ENCODE measurements at places on chromosomes 2 and 18.
A peak's percentile ranks its signal among the peaks of the same experiment; 100 is the strongest.

DNA sequence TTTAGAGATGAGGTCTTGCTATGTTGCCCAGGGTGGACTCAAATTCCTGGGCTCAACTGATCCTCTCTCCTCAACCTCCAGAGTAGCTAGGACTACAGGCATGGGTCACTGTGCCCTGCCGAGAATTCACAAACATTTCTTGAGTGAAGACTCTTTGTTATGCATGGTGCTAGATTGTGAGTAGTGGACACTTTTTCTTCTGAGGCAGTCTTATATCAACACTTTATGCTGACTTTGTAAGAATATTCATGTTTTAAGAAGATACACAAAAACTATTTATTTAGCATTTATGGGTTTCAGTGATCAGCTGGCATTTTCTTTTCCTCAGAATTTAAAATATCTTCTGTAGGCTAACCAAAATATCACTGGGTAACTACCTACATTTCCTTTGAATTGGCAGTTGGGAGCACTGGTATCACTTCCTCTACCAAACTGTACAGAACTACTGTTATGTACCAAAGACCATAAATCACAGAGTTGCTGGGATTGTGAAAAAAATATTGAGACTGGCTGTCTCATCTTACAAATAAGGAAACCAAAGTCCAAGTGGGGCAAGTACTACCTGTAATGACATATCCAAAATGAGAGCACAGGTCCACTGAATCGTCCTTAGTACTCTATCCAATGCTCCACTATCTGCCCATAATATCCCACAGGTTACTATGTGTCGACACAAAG is 34.0 kb downstream of the DOCK10 start:
- DNase-seq = no peak

GRCh38 chr2:32626639-32627221 is 1.1 kb upstream of the TTC27 start:
- DNase-seq = no peak

GRCh38 chr2:31413025-31413424 is 1.5 kb downstream of the XDH start:
- peak; percentile 29 for DNase-seq

DNA sequence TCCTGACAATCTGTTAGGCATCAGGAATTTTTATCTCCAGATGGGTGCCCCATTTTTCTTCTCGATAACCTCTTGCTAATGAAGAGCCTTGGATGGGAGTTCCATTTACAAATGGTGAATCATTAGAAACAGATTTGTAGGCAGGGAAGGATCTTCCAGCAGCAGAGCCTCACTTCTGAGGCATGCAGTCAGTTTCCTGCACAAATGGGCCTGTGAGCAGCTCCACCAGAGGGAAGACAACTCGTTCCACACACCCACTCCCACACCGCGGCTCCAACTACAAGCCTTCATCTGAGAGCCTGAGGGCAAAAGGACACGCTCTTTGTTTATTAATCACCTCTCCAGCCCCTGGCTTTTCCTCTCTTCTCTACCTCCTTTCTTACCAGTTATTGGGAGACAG is 108.5 kb downstream of the CTAGE1 start:
- no peak for DNase-seq

DNA sequence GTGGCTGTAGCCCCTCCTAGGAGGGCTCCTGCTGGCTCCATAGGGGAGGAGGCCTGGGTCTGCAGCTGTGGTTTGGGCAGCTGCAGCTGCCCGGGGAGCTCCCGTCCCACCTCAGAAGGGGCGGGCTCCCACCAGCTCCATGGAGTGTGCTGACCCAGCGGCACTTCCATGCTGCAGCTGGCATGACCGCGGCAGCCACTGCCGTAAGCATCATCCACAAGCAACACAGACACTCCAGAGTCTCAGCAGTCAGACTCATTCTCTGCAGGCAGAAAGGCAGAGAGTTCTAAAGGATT is 660.1 kb upstream of the RAB6C start:
- no peak for DNase-seq

GRCh38 chr2:72141032-72141645 is 6.5 kb downstream of the CYP26B1 start:
- no peak for DNase-seq

- DNase-seq = no peak
Observed at GRCh38 chr2:67451086-67451832, 54.1 kb downstream of the ETAA1 start.

GRCh38 chr18:59056706-59057492 is 82.8 kb upstream of the SEC11C start:
- no peak for DNase-seq

DNA sequence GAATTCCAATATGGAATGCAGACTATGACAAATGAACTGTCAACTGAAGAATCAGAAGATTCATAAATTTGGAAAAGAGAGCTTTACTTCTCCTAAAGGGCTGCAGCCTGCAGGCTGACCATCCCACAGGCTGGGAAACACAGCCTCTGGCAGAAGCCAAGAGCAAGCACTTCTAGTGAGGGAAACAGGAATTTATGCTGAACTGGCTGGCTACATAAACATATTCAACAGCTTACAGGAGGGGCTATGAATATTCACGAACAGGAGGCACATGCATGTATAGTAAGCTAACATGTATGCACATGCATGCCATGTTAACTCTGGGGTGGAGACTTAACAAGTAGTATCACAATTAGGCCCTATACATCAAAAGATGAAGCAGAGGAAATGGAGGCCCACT is 17.6 kb downstream of the HIBCH start:
- no peak for DNase-seq

DNA sequence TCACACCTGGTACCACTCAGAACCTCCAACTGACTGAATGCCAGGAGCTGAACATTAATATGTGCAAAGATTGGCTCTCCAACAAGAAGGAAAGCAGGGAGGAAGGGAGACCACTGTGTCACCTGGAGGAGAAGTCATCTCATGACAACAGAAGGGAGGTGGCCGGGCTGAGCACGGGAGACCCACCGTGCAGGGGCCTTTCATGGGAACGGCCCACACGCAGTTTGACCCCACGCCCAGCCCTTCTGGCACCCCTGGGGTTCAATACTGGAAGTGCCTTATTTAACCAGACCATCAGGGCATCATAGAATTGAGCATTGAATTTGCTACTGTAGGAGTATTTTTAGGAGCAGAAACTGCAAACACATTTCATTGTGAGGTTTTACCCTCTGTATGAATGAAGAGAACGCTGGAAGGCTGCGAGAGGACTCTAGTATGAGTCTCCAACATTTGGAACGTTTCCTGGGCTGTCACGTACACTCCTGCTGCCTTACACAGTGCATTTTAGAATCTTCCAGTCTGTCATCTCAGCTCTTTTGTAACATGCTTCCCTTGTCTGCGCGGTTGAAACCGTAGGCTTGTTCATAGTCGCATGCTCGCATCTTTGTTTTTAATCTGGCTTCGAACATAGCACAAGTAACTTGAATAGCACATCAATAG is 132.1 kb downstream of the NFATC1 start:
- DNase-seq = no peak

DNA sequence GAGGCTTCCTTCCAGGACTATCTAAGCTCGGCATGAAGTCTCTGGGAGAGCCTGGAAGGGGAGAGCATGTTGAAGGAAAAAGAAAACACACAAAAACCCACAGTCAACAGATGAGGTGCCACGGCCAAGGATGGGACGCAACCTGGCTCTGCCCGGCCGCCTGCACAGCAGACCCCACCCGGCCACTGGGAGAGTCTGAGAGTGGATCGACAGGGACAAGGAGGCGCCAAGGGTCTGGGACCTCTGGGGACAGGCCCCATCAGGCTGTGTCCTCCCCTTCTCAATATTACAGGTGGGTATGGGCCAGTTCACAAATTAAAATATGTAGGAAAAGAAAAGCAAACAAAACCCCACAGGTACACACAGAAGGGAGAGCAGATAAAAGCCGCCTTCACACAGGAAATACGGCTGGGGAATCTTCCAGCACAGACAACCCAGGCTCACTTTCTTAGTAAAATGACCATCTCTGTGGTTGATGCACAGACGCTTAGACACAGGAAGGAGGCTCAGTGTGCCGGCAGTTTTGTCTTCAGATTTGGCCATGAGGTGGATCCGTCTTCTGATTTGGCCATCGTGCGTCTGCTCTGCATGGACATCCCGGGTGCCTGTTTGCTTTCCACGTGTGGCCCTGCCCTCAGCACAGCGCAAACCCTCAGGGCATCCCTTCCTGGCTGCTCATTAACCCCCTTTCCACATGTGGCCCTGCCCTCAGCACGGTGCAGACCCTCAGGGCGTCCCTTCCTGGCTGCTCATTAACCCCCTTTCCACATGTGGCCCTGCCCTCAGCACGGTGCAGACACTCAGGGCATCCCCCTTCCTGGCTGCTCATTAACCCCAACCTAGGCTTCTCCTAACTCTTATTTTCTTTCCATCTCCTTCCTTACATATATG is 138.4 kb downstream of the EIPR1 start:
- DNase-seq = no peak

- DNase-seq = no peak
Observed at GRCh38 chr2:204763974-204764703, 218.9 kb downstream of the PARD3B start.

DNA sequence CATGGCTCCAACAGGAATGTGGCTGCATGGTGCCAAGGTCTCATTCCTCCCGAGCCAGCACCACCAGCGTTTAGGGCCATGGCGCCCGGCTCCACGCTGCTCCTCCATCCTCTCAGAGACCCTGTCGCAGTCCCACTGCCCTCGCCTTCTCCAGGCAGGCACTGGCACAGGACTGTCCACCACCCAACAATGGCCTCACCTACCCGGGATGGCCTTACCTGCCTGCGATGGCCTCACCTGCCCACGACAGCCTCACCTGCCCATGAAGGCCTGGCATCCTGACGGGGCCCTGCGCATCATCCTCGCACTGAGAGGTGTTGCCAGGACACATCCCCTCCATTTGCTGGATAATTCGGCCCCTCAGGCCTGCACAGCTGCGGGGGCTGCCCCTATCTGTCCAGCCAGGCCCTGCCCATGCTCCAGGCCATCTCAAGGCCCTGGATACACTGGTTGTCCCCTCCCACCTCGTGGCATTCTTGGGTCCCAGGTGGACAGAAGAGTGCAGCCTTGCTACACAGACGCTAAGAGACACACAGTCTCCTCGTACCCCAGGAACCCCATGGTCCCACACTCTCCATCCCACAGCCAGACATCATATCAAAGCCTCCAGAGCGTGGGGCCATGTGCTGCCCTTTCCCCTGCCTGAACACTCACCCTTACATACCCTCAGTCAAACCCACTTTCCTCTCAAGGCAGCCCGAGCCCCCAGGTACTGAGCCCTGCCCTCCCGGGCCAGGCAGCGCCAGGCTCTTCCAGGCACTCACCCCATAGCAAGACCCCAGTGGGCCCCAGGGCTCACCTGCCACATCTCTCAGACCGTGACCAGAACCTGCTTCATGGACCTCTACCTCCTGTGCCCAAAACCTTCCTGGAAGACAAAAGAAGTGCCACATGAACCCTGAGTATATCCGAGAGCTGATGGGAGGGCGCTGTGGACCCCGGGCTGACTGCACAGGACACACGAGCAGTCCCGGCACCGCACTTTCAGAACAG is 268.6 kb downstream of the EIPR1 start:
- peak; percentile 93 for DNase-seq

- DNase-seq = no peak
Observed at GRCh38 chr2:135913727-135914365, 37.6 kb upstream of the MCM6 start.

GRCh38 chr2:80322311-80322920 is 17.9 kb upstream of the LRRTM1 start:
- DNase-seq = no peak

DNA sequence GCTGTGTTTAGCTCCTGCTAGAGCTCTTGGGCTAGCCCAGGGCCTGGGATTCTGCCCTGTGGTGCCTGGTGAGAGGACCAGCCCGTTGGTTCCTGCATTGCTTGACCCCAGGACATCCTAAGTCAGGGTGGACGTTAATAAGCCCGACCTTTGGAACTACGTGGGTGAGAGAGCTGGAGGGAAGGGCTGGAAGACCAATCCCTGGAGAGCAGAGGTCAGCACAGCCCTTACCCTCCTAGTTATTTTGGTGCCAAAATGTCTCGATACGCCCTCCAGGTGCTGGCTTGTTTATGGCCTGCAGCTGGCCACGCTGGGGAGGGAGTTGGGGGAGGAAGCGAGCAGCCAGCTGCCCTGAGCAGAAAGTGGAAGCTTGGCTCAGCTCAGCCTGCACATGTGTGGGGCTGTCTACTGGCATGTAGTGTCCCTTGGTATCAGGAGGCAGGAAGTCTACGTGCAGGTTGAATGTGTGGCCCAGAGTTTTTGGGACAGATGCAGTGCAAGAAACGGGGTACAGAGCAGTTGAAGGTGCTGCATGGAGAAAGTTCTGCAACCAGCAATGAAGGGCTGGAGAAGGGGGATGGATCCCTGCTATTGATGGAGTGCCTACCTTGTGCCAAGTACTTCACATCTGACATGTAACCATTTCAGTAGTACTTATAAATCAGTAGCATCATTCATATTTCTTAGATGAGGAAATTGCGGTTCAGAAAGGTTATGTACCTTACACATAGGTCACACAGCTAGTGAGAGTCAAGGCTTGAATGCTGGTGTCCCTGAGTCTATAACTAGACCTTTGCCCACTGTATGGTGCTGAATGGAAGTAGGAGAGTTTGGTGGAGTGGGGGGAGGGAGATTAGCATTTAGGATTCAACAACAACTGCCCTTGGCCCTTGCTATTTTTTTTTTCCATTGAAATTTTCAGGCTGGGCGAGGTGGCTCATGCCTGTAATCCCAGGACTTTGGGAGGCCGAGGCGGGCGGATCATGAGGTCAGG is 5.0 kb upstream of the DGKD start:
- no peak for DNase-seq

GRCh38 chr2:232571026-232571474 is 20.6 kb downstream of the EIF4E2 start:
- DNase-seq = no peak

DNA sequence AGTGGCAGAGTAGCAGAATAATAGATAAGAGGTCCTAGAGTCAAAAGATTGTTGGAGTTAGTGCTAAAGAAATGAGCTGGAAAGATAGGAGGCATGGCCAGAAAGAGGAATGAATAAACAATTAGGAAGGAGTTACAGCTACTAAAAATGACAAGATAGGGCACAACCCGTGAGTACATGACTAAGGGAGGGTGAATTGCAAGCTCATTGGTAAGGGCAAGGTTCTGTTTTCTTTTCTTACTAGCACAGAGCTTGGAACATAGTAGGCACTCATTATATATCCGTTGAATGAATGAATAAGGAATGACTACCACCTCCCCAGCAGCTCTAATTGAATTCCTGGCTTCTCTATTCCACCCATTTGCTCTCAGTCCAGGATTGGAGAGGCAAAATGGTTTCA is 5.7 kb upstream of the MARCO start:
- DNase-seq = no peak

DNA sequence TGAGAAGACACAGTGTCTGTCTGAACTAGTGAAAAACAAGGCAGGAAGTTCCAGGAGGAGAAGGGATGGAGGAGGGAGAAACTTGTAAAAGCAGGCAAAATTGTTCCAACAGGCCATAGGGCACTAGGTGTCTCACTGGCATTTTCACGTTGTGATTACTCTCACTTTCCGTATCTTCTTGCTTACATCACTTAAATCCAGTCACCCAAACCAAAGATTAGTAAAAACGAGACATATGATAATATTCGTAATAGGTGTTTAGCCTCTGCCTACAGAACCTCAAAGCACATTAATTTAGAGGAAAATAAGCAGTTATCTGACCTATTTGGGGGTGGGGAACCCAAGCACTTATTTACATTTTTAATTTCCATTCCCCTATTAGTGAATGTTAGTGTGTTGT is 78.3 kb downstream of the POU3F3 start:
- DNase-seq = no peak

GRCh38 chr2:41934329-41934958 is 113.4 kb upstream of the PKDCC start:
- DNase-seq = no peak

GRCh38 chr18:13375302-13376255 is 157.0 kb downstream of the LDLRAD4 start:
- DNase-seq = peak; percentile 91

- no peak for DNase-seq
Observed at GRCh38 chr18:10898417-10898974, 250.9 kb downstream of the PIEZO2 start.

All from vagina (tissue), 2 donors.